Fibroblast of skin of left quadriceps (primary cell): ENCODE measurements at places on chromosomes 11 and 22.
A peak's percentile ranks its signal among the peaks of the same experiment; 100 is the strongest.

DNA sequence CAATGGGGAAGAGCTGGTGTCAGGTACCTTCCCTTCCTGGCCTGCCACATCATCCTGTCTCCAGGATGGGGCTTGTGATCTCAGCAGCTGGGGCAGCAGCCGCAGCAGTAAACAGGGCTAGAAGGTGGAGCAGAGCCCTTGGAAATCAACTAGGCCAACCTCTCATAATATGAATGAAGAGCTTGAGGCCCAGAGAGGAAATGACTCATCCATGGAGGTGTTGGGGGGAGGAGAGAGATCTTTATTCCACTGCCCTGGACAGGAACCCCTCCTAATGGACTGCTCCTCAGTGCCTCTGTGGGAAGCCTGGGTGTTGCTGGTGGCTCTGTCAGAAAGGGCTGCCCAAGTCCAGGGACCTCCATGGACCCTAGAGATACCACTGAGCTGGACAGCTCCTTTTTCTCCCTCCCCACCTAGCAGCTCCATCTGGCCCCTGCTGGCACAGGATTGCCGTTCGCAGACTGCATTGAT lies 111.8 kb downstream of the OSBP2 start:
- peak; percentile 18 for DNase-seq

GRCh38 chr11:10590218-10590915 lies 21.9 kb upstream of the LYVE1 start:
- peak; percentile 69 for DNase-seq

DNA sequence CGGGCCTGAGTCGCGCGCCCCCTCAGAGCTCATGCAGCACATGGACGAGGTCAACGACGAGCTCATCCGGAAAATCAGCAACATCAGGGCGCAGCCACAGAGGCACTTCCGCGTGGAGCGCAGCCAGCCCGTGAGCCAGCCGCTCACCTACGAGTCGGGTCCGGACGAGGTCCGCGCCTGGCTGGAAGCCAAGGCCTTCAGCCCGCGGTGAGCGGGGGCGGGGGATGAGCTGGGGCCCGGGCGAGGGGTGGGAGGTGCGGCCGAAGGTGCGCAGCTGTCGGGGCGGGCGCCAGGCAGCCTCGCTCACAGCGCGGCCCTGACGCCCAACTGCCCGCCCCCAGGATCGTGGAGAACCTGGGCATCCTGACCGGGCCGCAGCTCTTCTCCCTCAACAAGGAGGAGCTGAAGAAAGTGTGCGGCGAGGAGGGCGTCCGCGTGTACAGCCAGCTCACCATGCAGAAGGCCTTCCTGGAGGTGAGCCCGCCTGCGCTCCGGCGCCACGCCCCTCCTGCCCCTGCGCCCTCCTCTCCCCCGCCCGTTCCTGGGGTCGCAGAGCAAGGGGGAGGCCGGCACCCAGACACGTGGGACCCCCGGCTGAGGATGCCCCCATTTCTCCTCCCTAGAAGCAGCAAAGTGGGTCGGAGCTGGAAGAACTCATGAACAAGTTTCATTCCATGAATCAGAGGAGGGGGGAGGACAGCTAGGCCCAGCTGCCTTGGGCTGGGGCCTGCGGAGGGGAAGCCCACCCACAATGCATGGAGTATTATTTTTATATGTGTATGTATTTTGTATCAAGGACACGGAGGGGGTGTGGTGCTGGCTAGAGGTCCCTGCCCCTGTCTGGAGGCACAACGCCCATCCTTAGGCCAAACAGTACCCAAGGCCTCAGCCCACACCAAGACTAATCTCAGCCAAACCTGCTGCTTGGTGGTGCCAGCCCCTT lies 20.5 kb downstream of the EPS8L2 start:
- DNase-seq, result no peak

- DNase-seq, result no peak
Measured at GRCh38 chr11:131512228-131512627, 141.8 kb downstream of the NTM start.

- peak; percentile 63 for DNase-seq
Measured at GRCh38 chr11:121630041-121630440, 177.3 kb upstream of the SORL1-AS1 start.

- DNase-seq, result no peak
Measured at GRCh38 chr22:38569181-38569971, 607 bp downstream of the DMC1 start.

DNA sequence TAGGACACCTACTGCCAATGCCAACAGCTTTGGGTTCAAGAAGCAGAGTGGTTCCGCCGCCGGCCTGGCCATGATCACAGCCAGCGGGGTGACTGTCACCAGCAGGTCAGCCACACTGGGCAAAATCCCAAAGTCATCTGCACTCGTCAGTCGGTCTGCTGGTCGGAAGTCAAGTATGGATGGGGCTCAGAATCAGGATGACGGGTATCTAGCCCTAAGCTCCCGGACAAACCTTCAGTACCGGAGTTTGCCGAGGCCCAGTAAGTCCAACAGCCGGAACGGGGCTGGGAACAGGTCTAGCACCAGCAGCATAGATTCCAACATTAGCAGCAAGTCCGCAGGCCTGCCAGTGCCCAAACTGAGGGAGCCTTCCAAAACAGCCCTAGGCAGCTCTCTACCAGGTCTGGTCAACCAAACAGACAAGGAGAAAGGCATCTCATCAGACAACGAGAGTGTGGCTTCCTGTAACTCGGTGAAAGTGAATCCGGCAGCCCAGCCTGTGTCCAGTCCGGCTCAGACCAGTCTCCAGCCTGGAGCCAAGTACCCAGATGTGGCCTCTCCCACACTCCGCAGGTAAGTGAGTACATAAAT lies 115.1 kb downstream of the DBX1 start:
- no peak for DNase-seq

DNA sequence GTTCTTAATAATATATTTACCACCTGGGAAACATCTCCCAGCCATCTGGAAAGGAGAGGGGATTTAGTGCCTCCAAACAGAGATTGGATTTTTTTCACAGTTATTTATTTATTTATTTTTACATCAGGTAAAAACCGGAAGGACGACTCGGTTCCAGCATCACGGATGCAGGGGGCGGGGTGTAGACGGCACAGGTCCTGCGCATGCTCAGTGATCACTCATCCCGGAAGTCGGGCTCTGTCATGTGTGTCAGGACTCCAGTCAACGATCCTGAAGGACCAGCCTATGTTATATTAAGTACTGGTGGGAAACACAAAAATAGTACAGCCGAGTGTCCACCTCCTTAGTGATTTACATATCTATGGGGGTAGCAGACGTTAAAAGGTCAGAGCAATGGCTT lies 467.6 kb downstream of the NTM start:
- DNase-seq, result no peak

GRCh38 chr22:41222846-41223507 lies 17.8 kb downstream of the CHADL start:
- no peak for DNase-seq

DNA sequence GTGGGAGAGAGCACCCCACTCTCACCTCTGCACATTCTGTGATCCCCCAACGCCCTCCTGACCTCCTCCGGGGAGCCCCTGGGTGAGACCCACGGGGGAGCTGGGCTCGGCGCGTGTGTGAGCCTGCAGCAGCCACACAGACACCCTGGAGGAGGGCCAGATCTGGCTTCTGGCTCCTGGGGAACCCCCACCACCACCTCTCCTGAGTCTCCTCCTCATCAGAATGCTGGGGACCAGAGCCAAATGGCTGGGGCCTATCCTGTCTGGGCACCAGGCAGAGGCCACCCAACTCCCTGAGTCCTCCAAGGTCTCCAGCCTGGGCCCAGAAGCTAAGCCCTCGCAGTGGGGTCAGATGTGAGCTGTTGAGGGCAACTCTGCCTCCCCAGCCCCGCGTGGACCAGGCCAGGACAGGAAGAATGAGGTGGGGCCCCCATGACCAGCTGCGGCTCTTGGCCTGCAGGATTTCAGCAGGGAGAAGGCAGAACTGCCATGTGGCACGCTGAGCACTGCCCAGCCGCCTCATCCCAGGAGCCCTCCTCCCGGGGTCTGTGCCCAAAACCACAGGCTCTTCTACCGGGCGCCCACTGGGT lies 5.5 kb upstream of the PIM3 start:
- DNase-seq, result no peak

- no peak for DNase-seq
Measured at GRCh38 chr11:8110396-8110795, 29.4 kb downstream of the TUB start.

DNA sequence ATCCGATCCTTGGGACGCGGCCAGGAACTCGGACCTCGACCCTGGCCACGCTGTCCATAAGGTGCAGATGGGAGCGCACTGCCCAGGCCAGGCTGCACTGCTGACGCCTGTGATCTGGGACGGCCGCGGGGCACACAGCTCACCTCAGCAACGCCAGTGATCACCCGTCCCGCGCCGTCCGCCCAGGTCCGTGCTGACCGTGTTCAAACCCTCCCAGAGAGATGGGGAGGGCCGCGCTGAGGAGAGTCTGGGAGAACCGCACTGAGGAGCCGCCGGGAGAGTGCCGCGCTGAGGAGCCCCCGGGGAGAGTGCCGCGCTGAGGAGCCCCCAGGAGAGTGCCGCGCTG lies 636 bp downstream of the KCNQ1OT1 start:
- DNase-seq, result no peak

- no peak for DNase-seq
Measured at GRCh38 chr11:71454470-71455113, 1.6 kb downstream of the NADSYN1 start.

DNA sequence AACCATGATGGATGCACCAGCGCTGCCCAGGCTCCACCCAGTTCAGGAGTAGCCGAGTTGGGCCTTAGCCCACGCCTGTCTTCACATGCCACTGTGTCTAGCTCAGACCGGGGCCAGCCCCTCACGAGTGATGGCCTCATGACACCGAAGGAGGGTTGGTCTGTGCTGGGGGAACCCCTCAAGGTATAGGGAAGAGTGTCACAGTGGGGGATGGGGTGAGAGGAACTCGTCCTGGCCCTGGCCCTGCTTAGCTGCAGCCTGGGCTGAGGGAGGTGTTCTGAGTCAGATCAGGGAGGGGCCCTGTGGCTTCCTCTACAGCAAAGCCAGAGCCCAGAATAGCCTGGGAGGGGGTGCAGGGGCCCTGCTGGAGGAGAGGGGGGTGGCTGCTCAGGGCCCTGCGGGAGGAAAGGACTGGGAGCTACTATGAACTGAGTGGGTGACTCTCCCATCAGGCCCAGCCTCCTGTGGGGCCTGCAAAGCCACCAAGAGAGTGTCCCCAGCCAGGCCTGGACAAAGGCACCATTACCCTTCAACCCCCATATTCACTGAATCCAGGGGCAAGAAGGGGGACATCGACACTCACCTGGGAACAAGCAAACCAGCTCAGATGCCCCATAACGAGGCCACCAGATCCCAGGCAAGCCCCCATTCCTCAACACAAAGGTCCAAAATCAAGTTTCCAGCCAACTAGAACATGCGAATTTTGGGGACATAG lies 41.2 kb downstream of the IGLL5 start:
- DNase-seq, result peak; percentile 15

GRCh38 chr22:45196308-45196707 lies 32.6 kb downstream of the NUP50 start:
- no peak for DNase-seq

GRCh38 chr11:93225662-93226061 lies 27.9 kb upstream of the SLC36A4 start:
- no peak for DNase-seq

DNA sequence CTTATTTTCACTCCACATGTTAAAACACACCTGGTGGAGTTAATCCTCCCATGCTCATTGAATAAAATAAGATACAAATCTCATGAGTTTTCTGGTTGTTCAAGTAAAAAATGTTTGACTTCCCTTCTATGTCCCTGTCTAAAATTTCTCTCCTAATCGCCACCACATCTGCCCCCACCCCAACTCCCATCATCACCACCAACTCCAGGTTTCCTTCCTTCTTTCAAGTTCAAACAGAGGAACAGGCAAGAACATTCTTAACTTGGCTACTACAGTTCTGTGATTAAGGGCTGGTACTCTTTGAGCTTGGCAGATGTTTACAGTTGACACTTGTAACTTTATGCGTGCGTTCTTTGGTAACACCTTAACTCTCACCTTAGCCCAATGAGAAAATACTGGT lies 9.1 kb upstream of the PSMA1 start:
- DNase-seq, result no peak

DNA sequence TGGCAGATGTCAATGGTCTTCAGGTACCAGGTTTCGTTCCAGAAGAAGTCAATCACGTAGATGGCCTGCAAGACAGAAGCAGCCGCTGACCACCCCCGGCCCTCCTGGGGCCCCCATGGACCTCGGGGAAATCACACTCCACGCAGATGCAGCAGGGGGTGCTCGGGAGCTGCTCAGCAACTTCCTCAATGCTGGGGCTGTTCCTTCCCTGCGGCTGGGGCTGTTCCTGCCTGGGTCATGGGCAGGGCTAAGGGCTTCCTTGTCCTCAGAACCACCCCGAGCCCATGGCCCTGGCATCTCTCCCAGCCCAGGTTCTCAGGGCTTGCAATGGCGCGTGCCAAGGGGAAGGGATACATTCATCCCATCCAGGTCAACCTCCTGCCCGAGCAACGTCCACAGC lies 10.3 kb downstream of the DHCR7 start:
- DNase-seq, result no peak

DNA sequence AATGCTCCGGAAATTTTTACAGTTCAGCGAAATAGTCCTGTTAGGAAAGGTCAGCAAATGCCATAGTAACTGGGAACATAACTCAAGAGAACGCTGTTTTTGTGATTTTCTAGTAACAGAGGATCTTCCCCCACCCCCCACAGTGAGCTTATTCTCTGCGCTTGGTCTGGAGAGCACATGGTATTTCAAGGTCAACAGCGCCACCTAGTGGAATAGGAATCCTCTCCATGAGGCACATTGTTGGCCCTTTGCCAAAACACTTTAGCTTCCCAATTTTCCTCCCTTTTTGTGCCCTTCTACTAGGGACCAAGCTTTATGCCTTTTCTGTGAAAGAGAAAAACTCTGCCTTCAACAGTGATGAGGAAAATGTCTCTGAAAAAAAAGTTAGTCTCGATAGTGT lies 13.2 kb upstream of the OR4C12 start:
- DNase-seq, result peak; percentile 1

DNA sequence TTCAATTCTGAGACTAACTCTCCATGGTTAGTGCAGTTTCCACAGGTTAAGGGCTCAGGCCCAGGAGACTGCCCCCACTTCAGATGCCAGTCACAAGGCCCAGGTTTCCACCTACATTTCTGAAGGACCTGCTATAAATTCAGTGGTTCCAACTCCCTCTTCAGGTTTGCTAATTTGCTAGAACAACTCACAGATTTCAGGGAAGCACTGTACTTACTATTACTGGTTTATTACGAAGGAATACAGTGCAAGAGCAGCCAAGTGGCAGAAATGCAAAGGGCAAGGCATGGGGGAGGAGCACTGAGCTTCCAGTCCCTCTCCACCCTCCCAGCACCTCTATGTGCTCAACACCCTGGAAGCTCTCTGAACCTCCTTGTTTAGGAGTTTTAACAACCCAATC lies 39.3 kb upstream of the SPON1 start:
- no peak for DNase-seq
